Esophagus mucosa (tissue), 1 donor: ENCODE measurements at places on chromosomes 7 and 10.

- no peak for ATAC-seq
These were observed 571.2 kb downstream of the PTPRN2 start for GRCh38 chr7:158016180-158017097.

DNA sequence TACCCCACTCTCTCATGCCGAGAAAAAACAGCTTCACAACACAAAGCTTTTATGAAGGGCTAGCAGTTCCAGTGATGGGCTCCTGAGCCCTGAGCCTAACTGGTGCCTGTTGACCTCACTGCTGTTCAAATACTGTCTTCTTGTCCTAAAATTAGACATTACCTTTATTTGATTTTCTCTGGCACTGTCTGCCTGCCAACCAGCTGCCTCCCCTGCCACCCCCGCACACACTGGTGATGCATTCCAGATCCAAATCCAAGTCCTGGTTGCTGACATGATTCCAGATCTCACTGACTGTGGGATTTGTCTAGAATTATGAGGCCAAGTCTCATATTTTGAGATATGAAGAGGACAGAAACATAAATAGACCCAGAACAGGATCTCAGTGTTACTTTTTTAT lies 816.2 kb downstream of the NRG3 start:
- no peak for ATAC-seq

DNA sequence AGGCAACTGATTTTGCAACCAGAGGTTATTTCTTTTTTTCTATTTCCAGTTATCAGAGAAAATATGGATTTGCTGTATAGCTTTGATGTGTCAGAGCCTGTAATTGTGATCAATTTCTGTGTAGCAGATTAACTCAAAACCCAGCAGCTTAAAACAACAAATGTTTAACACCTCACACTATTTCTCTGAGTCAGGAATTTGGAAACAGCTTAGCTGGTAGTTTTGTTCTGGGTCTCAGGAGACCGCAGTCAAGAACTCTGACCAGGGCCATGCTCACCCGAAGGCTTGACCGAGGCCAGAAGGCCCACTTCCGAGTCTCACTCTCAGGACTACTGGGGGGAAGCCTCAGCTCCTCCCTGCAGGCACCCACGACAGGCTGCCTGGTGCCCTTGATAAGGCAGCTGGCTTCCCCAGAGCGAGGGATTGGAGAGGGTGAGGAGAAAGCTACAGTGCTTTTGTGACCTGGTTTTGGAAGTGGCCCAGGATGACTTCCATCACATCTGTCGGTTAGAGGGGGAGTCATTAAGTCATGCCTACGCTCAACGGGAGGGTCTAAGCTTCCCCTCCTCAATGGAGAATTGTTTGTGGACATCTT lies 105.7 kb upstream of the SHH start:
- no peak for ATAC-seq

- no peak for ATAC-seq
These were observed 108.7 kb upstream of the DGKB start for GRCh38 chr7:15011289-15011688.

GRCh38 chr7:152847386-152847908 lies 87.9 kb downstream of the ACTR3B start:
- no peak for ATAC-seq

DNA sequence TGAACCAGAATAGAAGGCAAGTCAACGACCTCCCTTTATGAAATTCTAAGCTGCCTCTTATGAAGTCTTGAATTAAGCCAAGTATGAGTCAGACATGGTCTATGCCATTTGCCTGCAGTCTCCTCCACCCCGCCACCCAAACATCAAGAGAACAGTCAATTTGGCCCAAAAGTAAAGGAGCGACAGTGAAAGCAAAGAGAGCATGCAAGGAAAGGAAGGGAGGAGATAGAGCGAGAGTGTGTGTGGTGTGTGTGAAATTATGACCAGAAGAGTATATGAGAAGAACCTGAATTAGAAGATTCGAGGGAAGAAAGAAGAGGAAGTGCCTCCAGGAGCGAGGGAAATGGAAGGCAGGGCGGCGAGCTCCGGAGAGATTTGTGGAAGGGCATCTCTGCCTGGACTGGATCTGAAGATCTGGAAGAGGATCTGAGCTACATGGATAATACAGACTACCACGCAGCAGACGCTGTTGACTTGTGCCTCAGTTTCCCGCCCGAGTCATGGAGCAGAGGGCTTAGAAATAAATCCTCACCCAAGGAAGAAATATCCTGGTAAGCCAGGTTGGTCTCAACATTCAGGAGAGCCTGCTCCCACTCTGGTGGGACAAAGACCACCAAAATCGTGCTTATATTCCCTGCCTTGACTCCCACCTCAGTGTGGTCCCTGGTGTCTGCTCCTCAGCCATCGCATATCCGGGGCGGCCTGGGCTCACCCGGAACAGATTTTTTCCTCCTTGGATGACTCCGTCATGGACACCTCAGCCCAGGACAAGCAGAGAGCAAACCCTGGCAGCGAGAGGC lies 459 bp downstream of the ZDHHC6 start:
- no peak for ATAC-seq

DNA sequence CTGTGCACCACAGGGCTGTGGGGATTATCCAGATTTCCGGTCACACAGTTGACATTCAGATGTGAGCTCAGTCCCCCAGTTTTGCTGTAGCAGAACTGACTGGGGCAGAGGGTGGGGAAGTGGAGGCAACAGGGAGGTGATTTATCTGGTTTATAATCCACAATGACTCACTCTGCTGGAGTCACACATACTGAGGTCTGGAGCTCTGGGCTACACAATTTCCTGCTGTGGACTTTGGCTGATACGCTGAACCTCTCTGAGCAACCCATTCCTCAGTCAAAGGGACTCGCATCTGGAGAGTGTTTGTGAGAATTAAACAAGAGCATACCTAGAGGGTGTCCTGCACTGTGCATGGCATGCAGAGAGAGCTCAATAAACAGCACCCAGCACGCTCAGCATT lies 64.8 kb upstream of the PLPP4 start:
- ATAC-seq: peak; percentile 55

DNA sequence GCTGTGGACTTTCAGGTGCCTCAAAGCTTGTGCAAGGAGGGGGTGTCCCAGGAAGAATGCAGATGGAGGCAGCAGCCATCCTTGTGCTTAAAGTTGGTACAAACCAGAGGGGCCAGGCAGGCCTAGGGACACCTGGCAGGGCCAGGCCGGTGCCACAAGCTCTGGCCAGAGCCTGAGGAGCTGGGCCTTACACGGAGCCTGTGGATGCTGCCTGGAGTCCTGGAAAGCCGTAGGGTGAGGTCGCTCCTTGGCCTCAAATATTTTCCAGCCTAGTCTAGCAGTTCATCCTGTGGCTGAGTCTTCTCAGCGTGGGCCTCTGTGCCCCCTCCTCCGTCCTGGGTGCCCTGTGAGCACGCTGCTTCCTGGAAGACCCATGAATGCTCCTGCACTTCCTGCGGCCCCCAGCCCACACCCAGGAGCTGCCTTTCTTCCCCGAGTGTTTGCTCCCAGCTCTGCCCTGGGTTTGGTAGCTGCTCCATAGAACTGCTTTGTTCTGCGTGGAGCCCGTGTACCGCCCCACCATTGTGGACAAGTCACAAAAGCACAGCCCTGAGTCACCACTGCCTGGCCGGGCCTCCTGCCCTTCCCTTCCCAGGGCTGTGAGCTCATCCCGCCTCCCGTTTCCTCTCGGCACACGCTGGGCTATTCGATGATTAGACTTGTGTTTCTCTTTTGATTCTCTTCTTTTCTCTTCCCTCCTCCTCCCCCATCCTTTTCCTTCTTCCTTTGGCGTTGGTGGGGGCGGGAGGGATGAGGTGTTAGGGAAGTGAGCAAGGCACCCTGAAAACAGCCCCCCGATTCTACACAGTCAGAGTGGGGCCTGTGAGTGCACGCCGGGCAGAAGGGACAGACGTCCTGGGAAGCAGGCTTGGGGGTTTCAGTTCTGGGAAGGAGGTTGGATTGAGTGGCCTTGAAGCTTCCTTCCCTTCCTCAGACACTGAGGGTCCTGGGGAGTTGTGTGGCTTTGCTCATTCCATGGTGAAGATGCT lies 73.2 kb upstream of the SHH start:
- peak; percentile 93 for ATAC-seq

- no peak for ATAC-seq
These were observed 3.0 kb downstream of the GSAP start for GRCh38 chr7:77413128-77413527.

DNA sequence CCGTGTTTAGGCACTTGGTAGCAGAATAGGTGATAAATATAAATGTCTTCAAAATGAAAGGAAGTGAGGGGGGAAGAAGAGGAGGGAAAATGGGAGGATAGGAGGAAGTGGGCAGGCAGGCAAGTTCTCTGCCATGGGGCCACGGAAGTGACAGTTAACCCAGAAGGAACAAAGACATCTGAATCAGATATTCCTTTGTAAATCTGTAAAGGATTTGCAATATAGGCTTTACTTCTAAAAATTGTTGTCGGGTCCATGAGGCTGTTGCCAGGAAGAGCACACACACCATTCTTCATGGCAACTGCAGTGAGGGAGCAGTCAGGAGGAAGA lies 23.7 kb upstream of the RASSF4 start:
- ATAC-seq: no peak

GRCh38 chr10:1152386-1153250 lies 96.4 kb downstream of the WDR37 start:
- ATAC-seq: no peak

- ATAC-seq: no peak
These were observed 984.8 kb upstream of the LRRTM3 start for GRCh38 chr10:65940816-65941662.

- no peak for ATAC-seq
These were observed 180.1 kb downstream of the ARID5B start for GRCh38 chr10:62081341-62082270.

DNA sequence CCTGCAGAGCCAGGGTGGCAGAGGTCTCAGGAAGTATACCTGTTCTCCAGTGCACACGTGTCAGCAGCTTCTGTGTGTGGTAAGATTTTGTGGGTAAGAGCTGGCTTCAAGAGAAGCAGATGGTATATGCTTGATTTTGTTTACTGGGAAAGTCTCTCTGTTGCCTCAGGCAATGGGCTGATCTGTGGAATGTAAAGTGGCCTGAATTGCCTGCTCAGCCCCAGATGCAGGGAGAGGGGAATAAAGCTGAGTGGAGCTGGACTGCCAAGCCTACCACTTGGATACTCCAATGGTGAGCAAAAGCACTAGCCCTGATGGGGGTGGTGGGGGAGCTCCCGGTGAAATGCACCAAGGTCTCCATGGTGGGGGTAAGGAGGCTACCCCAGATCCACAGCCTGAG lies 156.1 kb downstream of the WDR11 start:
- ATAC-seq: no peak

DNA sequence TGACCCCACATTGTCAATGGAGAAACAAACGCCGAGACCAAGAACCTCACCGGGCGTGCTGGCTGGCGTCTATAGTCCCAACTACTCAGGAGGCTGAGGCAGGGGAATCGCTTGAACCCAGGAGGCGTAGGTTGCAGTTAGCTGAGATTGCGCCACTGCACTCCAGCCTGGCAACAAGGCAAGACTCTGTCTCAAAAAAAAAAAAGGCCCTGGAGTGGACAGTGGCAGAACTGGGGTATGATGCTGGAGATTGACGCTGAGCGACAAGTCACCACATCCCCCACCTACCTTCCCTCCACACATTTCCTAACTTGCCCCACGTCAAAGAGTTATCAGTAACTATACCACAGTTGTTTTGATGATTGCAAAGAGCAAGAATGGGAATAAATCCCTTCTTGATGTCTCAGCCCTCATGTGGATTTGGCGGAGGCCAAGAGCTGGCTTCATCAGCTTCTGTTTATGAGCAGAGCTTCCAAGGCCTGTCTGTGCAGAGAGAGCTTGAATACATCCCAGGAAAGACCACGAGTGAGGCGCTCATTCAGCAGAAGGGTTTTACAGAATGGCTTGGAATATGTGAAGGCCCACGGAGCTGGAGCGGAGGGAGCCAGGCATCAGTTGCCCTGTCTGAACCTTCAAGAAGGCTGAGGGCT lies 28.0 kb upstream of the TNS3 start:
- ATAC-seq: no peak

DNA sequence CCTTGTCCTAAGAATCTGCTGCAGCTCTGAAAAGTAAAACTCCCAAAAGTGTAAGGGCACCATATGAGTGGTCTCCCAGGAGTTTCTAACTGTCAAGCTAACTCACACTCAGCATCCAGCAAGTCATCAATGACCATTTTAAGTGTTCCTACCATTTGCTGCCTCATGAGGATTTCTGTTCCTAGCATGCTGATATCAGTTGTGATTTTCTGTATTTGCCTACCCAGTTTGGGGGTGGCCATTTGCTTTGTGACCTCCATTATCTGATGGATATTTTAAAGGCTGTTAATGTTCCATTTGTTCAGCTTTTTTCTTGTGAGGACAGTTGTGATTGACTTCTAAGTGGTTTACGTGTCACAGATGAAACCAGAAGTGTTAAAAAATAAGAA lies 2.9 kb downstream of the FAM24B start:
- ATAC-seq: no peak

- ATAC-seq: peak; percentile 41
These were observed 77.5 kb upstream of the KMT2E start for GRCh38 chr7:104936546-104936945.

- ATAC-seq: no peak
These were observed 20.4 kb downstream of the PWWP2B start for GRCh38 chr10:132417257-132417910.

DNA sequence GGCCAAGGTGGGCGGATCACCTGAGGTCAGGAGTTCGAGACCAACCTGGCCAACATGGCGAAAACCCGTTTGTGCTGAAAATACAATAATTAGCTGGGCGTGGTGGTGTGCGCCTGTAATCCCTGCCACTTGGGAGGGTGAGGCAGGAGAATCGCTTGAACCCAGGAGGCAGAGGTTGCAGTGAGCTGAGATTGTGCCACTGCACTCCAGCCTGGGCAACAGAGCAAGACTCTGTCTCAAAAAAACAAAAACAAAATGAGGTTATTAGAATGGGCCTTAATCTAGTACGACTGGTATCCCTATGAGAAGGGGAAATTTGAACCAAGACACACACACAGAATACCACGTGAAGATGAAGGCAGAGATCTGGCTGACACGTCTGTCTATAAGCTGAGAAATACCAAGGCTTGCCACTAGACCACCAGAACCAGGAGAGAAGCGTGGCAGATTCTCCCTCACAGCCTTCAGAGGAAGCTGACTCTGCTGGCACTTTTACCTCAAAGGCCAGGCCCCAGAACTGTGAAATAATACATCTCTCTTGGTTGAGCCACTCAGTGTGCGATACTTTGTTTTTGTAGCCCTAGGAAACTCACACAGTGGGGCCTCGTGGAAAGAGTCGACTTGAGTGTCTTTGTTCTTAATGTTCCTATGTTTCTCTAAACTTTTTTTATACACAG lies 59.6 kb downstream of the TMEM209 start:
- no peak for ATAC-seq
